ENCODE measurements at places on chromosomes 4 and X.

- DNase-seq = no peak
Observed at GRCh38 chr4:48345542-48345941, 4.2 kb downstream of the SLAIN2 start.

- DNase-seq = no peak
Observed at GRCh38 chr4:156374069-156374468, 420.4 kb upstream of the CTSO start.

DNA sequence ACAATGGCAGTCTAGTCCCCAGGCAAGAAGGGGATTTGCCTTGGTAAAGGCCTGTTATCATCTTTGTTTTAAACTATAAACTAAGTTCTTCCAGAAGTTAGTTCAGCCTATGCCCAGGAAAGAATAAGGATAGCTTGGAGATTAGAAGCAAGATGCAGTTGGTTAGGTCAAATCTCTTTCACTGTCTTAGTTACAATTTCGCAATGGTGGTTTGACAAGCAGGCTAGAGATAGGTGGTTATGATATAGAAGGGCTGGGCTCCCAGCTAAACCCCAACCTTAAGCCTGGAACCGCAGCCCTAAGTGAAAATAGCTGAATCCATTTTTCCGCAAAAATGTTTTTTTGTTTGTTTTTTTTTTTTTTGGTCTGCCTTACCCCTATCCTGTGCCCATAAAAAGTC is 41.8 kb upstream of the NEIL3 start:
- DNase-seq = no peak

DNA sequence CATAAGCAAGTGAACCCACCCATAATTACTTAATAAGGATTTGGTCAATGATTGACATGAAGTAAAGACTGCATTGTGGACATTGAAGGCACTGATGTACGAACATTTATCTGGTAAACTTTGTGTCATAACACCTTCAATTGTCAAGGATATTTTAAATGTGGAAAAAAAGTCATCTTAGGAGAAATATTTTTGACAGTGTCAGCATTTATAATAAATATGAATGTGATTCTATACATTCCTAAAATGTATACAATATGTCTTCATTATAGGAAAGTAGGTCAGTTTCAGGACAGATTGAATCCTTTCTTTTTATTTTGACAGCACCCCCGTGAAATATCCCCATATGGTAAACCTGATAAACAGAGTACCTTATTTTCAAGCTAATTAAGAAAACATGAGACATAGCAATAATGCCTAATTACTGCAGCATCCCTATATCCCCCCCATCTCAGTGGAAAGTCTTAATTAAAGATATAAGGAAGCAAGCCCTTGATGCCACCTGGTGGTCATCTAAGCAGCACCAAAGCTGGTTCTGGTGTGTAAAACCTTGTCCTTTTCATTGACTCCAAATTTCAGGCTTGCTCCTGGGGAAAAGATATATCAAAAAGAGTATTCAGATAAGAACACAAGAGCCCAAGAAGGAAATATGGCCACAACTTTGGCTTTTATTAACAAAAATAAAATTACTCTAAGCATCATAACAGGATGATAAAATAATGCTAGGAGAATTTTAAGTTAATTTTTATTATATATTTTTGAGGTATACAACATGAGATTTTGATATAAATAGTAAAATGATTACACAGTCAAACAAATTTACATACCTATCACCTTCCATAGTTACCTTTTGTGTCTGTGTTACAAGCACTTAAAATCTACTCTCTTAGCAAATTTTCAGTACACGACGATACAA is 379.7 kb downstream of the TLL1 start:
- DNase-seq = peak; percentile 6

Data from HTR-8/SVneo (cell line).